ENCODE measurements at places on chromosomes 13 and 19.

GRCh38 chr19:51203916-51204315 lies 21.0 kb upstream of the CD33 start:
- DNase-seq, result no peak

GRCh38 chr13:48144413-48145035 lies 49.6 kb upstream of the MED4 start:
- DNase-seq, result no peak

DNA sequence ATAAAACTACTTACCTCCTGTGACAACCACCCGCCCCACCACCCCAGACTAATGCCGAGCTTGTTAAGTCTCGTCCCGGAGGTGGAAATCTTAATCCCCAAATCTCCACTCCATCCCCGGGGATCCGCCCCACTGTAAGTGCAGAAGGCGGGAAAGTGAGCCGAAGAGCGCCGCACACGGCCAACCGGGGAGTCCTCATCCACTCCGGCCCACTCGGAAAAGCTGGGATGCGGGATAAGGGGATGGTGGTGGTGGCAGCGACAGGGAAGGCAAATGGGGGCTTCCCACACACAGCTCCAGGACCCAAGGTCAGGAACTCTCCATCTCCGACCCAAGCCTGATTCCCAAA lies 621 bp downstream of the FBL start:
- no peak for DNase-seq

- no peak for DNase-seq
Observed at GRCh38 chr19:31548941-31549340, 199.7 kb upstream of the TSHZ3 start.

- DNase-seq, result no peak
Observed at GRCh38 chr13:46164661-46165060, 17.3 kb downstream of the LCP1 start.

DNA sequence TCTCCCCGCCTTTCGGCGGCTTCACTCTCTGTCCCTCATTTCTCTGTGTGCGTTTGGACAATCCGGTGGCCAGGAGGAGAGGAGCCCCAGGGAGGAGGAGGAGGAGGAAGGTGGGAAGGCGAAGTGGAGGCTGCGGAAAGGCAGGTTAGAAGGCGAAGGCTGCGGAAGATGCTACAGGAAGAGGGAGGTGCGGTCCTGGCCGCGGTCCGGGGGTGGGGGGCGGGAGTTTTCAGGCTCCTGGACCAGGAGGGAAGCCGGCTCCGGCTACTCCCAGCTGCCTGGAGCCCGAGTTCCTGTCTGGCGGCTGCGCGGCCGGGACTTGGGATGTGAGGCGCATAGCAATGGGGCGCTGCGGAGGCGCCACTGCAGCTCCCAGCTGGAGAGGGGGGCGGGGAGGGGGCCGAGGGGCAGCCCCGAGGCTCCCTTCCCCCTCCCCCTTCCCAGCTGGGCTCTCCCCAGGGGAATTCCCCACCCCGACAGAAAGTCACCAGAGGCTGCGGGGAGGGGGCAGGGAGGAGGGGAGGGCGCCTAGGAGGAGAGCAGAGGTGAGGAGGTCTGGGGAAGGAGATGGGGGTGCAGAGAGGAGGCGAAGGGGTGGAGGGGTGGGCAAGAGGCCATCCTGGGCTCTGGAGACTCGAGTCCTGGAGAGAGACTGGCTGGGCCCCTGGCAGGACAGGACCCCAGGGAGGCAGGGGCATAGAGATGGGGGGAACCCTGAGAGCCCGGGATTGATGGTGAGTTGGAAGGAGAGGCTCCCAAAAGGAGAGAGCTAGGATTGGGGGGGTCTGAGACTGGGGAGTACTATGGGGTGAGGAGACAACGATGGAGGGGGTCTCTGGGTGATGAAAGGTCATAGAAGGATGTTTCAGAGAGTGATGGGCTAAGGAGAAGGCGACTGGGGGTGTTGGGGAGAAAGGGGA lies 2.0 kb downstream of the LRRC4B start:
- no peak for DNase-seq

- DNase-seq, result no peak
Observed at GRCh38 chr13:25674371-25674770, 302.6 kb downstream of the ATP8A2 start.

DNA sequence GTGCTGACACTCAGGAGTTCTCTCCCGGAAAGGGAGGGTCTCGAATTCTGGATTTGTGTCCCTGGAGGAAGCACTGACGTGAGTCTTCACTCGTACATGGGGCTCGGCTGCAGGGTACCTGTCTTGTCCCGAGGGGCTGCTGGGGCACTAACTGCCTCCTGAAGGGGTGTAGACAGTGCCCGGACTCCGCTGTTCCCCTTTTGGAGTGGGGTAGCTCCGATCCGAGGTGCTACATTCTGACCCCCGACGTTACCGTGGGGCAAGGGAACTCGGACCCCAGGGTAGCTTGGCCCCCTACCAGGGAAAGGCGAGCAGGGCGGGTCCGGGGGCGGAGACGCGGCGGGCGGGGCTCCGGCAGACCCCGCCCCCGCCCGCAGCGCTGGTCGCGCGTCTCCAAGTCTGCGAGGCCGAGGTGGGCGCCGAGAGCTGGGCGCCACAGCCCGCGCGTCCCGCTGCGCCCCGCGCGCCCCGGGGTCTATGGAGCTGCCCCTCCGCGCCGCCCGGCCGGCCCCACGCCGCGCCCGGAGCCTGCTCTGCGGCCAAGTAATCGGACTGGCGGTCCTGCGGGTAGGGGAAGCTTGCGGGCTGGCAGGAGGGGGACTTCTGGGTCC lies at the start of gene NPAS1:
NPAS1 (plus strand) TSS at position 407 of the 611 bp plus-strand sequence. CDS start 1,211 bp downstream, outside the sequence.
- no peak for DNase-seq

DNA sequence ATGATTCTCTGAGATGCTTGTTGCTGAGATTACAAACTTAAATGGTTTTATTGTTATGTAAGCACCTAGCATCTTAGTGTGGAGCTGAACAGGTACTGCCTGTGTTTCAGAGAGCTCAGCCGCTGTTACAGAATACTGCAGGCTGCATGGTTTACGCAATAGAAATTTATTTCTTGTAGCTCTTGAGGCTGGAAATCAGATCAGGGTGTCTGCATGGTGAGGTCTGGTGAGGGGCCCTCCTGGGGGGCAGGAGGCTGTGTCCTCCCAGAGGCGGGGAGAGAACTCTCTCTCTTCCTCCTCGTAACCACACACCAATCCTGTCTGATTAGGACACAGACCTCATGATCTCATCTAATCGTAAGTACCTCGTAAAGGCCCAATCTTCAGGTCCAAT lies 13.1 kb downstream of the ATP11A start:
- no peak for DNase-seq

All from HepG2 (cell line).